ENCODE measurements at places on chromosomes 11 and 22. TPM values are rescaled to one million over a fixed set of nuclear protein-coding genes. Genes with fewer than 3 reads are reported as not detected.
A peak's percentile ranks its signal among the peaks of the same experiment; 100 is the strongest.

Gene SLC5A1
- total RNA-seq, result not detected

Gene FGF4
- not detected for total RNA-seq

DNA sequence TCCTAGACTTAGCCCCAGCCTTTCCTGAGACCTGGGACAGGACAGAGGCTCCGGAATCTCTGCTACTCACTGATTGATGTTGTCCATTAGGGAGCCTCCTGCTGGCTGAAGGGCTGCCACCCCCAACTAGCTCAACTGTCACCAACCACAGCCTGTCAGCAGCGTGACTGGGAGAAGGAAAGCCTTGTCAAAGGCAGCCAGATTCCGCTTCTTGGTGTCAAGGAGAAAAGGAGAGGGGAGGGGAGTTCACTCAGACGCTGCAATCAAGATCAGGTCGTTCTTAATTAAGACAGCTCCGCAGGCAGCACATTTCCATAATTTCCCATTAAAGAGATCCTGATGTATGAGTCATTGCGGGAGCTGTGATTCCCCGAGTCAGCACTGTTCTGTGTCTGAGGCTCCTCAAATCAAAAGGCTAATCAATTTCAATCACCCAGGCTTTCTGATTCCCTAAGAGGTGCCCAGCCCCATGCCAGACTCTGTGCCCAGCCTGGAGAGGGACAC, 152.8 kb upstream of the ZBED5 start:
- DNase-seq, result peak; percentile 60

DNA sequence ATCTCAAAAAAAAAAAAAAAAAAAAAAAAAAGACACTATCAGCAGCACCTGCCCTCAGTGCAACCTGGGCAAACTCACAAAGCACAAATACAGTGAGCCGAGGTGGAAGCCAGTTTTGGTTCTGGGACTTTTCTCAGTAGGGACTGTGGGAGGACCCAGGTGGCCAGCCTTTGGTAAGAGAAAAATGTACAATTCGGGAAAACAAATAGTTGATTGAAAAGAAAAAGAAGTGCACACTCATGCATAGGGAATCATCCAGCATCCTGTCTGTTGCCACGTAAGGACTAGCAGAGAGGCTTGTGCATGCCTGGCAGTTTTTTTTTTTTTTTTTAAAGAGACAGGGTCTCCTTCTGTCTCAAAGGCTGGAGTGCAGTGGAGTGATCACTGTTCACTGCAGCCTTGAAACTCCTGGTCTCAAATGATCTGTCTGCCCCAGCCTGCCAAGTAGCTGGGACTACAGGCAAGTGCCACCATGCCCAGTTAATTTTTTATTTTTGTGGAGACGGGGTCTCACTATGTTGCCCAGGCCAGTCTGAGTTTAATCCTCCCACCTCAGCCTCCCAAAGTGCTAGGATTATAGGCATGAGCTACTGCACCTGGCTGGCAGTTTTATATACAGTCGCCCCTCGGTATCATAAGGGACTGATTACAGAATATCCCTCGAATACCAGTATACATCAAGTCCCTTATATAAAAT, 36.7 kb downstream of the TPST2 start:
- peak; percentile 93 for DNase-seq

DNA sequence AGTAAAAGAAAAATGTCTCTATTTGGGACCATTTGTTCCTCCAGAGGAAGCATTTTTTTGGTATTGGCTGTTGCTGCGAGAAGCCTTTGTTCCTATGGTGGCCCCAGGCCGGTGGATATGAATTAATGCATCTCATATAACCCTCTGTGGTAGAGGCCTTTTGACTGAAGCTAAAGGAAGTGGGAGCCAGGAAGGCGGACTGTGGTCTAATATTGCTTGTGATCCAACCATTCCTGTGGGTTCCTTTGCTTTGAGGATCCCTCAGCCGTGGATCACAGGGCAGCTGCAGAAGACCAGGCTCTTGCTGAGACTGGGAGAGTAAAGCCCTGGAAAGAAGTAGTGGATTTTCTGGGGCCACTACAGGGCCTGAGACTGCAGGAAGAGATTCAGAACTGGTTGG, 68.3 kb upstream of the NAV2 start:
- no peak for DNase-seq

Gene SYT9
- total RNA-seq, result 0.11 TPM

GRCh38 chr22:38317995-38318715, 922 bp upstream of the CSNK1E start:
- DNase-seq, result peak; percentile 95

DNA sequence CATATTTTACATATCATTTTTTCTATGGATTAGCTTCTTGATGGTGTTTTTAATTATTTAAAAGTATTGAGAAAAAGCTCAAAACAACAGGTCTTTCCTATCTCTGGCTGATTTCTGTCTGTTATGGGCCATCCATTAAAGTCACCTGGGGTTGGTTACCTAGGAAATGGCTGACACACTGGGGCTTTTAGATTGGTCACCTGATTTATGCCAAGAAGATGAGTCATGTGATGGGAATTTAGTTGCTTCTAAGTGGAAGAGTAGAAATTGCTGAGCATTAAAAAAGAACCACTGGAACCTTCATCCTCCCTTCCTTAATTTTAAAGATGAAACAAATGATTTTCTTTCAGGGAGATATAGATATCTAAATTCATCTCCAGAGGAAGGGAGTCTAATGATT, 48.8 kb upstream of the LARGE1 start:
- DNase-seq, result peak; percentile 64

- DNase-seq, result peak; percentile 47
These were observed 916.8 kb downstream of the METTL15 start for GRCh38 chr11:29025001-29025400.

DNA sequence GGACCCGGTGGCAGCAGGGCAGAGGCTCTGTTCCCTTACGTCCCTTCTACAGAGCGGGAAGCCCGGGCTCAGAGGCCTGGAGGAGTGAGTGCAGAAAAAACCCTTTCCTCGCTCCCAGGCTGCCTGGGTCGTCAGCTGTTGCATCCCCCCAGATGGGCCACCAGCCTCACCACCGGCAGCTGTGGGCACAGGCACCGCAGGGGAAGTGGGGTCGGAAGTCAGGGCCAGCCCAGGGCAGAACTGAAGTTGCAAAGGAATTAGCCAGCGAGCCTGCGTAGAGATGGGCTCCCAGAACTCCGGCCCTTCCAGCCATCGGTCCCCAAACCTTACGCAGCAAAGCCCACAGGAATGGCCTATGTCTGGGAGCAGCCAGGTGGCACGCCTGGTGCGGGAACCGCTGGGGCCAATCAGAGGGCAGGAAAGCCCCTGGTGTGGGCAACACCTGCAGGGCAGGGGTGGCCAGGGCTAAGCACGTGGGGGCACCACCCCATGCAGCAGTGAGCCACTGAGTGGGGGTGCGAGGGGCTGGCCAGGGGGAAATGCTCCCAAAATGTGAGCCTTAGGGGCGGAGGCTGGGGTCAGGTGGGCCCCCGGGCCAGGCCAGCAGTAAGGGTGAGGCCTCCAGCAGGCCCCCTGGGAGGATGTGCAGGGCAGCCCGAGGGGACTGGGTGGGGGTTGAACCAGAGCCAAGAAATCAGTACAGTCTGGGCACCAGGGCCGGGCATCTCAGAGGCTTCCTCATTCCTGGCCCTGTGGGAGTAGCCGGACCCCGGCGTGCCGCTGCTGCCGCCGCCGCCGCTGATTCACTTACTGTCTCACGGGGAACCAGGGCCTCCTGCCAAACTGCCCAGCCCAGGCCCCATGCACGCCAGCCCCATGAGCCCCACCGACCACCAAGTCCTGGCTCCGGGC, 58.2 kb downstream of the WNT7B start:
- peak; percentile 80 for DNase-seq

- DNase-seq, result peak; percentile 53
These were observed 4.7 kb upstream of the RANBP1 start for GRCh38 chr22:20111045-20111688.

Gene WT1
- total RNA-seq, result 4.4 TPM

DNA sequence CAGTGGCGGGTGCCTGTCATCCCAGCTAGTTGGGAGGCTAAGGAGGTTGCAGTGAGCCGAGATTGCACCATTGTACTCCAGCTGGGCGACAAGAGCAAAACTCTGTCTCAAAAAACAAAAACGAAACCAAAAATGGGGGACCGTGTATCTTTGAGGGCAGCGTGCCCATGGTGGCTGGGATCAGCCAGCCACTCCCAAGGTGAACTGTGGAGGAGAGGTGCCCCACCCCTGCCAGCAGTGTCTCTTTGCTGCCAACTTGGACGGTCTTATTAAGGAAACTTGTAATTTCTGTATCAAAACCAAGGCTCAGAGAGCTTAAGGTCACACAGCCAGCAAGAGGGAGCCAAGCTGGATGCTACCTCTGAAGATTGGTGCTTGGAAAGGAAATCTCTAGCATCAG, 147.7 kb downstream of the CACNA1I start:
- DNase-seq, result no peak

GRCh38 chr11:132588366-132588765, 943.9 kb downstream of the OPCML start:
- no peak for DNase-seq

Gene GUCY1A2
- total RNA-seq, result 0.27 TPM

Gene ANO1
- total RNA-seq, result 0.13 TPM

DNA sequence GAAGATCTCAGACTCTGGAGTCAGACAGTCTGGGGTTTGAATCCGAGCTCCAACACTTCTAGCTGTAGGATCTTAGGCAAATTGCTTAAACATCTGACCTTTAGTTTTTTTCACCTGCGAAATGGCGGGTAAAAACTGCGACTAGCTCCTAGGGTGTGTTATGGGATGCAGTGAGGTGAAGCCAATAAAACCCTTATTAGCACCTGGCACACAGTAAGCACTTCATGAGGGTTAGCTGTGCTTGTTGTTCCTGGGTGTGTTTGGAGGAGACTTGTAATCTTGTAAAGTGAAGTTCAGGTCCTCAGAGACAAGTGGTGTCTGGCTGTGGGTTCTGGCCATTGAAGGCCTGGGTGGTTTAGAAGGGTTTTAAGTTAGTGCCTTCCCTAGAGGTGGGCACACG, 68.9 kb downstream of the ZBTB16 start:
- no peak for DNase-seq

DNA sequence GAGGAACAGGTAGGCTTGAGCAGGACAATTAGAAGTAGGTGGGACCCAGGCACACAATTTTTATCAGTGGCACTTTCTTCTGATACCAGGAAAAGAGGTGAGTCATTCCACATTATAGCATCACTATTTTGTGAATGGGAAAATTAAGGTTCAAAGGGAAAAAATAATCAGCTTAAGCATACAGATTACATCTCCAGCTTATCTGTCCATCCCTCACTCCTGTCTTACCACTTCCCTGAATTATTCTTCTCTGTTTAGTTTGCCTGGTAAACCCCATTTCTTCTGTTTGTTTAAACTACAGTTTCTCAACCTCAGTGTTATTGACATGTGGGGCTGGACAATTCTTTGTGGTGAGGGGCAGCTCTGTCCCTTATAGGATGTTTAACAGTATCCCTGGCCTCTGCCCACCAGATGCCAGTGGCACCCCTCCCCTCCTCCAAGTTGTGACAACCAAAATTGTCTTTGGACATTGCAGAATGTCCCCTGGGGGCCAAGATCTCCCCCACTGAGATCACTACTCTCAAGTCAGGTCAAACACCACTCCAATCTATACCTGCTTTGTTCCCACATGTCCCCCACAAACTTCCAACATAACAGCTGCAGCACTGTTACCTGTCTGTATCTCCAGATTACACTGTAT, 8.5 kb upstream of the XBP1 start:
- no peak for DNase-seq

DNA sequence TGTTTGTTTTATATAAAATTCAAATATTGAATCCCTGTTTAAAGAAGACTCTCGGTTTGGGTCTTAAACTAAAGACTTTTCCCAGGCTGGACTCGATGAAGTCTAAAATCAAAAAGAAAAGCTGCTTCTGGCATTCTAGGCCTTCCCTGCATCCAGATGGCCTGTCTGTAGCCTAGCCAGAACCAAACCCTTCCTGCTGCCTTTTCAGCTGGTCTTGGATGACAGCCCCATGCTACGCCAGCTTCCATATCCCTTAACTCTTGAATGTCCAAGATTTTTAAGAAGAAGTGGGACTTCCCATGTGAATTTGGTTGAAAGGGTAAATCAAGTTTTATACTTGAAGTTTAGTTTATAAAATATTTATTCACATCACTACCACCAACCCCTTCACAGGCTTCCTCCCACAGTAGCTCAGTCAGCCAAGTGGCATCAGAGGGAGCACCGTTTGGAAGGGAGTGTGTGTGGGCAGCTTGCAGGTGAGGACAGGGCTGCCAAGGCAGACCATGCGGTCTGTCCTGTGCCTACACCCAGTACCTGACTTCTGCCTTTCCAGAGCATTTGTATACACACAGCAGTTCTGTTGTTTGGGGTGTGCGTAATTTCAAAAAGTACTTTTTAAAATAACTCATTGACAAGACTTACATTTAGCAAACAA, 18.2 kb upstream of the PSMA1 start:
- no peak for DNase-seq

GRCh38 chr22:37080438-37080837, 28.9 kb downstream of the KCTD17 start:
- no peak for DNase-seq

DNA sequence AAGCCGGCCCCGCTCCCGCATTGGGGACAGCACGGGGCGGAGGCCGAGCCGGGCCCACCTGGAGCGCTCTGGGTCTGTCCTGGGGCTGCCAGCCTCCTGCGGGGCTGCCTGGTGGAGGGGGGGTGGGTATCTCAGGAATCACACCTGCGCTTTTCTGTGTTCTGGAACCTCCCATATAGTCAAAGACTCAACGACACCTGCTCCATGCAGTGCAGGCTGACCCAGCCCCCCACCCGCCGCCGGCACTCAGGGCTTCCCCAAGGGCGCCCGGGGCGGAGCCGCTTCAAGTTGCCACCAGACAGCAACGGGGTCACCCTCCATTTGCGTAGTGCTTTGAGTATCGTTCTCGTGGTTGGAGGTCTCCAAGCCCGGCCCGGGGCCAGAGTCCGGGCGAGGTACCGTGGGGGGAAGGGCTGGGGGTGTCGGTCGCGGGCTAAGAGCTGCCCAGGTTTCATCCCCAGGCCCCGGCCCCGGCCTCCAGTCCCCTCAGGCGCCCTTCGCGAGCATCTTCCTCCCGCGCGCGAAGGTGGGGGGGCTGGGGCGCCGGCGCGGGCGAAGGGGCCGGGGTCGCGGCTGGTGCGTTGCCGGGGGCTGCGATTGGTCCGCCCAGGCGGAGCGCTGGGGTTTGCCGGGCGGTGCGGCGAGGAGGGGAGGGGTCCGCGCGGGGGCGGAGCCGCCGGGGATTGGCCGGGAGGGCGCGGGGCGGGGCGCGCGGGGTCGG, 6.6 kb downstream of the TSPAN4 start:
- DNase-seq, result no peak

Gene BTBD18
- total RNA-seq, result not detected

Gene OR52A1
- not detected for total RNA-seq

- DNase-seq, result no peak
These were observed 14.7 kb downstream of the SULT4A1 start for GRCh38 chr22:43847376-43848289.

DNA sequence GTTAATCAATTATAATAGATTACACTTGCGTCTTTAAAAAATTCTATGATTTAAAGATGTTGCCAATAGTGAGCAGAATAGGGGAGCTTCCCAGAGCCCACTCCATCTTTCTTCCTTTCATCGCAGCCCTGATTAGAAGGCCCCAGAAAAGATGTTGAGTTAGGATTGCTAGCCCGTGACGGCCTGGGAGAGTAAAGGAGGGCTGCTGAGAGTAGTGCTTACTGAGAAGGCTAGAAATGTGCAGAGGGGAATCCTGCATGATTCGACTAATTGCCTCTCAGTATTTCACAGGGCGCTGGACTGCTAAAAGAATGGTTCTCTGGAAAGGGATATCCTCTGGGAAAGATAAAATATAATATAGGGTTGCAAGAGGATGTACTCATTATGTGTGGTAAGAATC, 160.5 kb downstream of the C11orf87 start:
- no peak for DNase-seq
